Gastroesophageal sphincter (tissue), 4 donors: ENCODE measurements at places on chromosomes 12 and 14. TPM values are rescaled to one million over a fixed set of nuclear protein-coding genes. Genes with fewer than 3 reads are reported as not detected.

DNA sequence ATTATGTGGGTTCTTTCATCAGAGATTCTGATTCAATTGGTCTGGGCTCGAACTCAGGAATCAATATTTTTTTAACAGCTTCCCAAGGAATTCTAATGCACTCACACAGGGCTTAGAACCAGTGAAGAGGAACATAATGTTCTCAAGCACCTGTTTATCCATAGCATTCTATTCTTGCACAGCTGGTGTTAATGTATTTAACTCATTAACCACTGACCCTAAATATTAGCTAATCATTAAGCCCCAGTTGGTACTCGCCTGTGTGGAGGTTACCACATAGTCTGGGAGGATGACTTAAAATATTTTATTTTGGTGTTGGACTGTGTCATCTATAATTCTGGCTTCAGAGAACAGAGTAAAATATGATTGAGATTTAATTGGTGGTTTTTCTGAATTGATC is 45.3 kb downstream of the LRP6 start:
- no peak overlapping the region for H3K27ac ChIP-seq
- H3K36me3 ChIP-seq = no peaks in the 10 kb centered on the region
- peaks cover 33% of the 10 kb centered on the region for H3K4me1 ChIP-seq
- H3K4me3 ChIP-seq = no peak overlapping the region

DNA sequence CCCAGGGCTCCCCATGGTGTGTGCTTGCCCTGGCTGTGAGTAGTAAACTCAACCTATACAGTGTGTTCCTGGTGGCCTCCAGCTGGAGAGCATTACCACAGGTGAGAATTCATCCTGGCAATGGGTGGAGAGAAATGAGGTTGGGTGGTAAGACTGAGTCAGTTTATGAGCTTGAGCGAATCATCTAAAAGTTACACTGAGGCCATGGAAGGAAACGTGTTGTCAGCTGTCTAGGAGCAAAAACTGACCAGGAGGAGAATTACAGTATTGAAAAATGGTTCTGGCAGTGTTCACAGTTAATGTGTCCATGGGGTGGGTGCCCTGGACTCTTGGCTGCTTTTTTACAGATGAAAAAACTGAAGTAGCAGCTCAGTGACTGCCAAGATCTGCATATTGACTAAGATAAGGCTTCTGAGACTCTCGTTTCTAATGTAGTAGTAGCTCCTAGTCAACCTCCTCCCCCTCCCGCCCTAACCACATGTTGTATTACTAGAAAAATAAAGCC is 202.0 kb upstream of the AMIGO2 start:
- H3K4me1 ChIP-seq = no peaks in the 10 kb centered on the region
- H3K4me3 ChIP-seq = no peak overlapping the region
- H3K36me3 ChIP-seq = no peaks in the 10 kb centered on the region
- H3K27me3 ChIP-seq = no peaks in the 10 kb centered on the region

DNA sequence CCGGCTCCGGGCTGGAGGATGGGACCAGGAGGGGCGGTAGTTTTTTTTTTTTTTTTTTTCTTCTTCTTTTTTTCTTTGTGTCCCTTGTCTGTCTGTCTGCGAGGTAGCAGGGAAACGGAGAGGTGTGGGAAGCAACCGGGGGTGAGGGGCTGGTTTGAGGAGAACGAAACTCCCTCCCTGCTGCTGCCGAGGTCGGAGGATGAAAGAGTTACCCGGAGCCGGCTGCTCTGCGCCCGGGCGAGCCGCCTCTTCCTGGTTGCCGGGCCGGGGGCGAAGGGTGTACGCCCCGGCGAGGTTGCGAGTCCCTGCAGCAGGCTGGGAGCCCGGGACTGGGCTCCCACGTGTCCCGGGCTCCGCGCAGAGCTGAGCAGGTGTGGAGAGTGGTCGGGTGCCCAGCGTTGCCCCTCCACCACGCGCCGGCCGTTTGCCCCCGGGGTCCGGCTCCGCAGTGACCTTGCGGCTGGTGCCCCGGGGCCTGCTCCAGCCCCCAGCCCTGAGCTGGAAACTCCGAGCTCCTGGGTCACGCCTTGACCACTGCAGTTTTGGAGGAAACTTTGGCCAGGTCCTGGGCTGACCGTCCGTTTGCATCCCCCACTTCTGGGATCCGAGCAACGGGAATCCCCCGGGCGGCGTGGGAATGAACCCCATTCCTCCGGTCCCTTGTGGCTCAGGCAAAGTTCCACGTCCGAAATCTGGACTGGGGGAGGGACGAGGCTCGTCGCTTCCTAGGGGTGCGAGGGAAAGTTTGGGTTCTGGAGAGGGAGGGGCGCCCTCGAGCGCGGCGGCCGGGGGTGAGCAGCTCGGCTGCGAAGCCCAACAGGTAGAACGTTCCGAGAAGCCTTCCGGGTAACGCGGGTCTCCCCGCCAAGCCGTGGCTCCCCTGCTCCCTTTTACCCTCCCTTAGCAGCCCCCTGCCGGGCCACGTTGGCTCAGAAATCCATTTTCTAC is 1.3 kb downstream of the CHST11 start:
- H3K4me3 ChIP-seq = peak overlapping the region; percentile 75
- ATAC-seq = no peak
- no peaks in the 10 kb centered on the region for H3K27me3 ChIP-seq
- H3K4me1 ChIP-seq = peaks cover 9% of the 10 kb centered on the region

DNA sequence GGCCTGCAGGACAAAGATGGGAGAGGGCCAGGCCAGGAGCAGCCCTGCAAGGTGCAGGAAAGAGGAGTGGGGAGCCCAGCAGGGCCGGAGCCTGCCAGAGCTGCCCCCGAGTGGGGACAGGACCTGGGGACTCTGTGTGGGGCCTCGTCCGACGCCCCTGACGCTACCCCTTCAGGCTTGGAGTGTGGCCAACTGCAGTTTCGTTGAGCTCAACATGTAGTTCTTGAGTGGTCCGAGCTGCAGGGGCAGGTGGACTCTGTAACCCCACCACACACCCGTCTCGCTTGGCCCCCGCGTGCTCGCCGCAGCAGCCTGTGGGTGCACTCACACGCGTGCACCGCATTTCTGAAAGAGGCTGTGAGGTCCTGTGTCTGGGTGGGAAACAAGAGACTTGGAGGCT is 2.0 kb downstream of the ASPG start:
- H3K36me3 ChIP-seq = no peaks in the 10 kb centered on the region
- no peak overlapping the region for H3K4me3 ChIP-seq
- H3K27ac ChIP-seq = no peak overlapping the region
- H3K27me3 ChIP-seq = peaks cover 66% of the 10 kb centered on the region
- no peaks in the 10 kb centered on the region for H3K4me1 ChIP-seq
- no peak for ATAC-seq

The ESRRB gene
- total RNA-seq = 0.93 TPM
